ENCODE measurements at places on chromosomes 6 and 20. TPM values are rescaled to one million over a fixed set of nuclear protein-coding genes. Genes with fewer than 3 reads are reported as not detected.

The SASH1 gene
- total RNA-seq: 12.3 TPM

The PRSS35 gene
- 2.7 TPM for total RNA-seq

The SLC22A16 gene
- 0.17 TPM for total RNA-seq

The MUC22 gene
- total RNA-seq: not detected

The LY6G5B gene
- total RNA-seq: 0.84 TPM

The MOXD1 gene
- 13.8 TPM for total RNA-seq

The HDGFL1 gene
- total RNA-seq: not detected

The OPRM1 gene
- total RNA-seq: not detected

The BMP2 gene
- 2.2 TPM for total RNA-seq

The EFCAB8 gene
- total RNA-seq: under 0.01 TPM

The TPD52L1 gene
- total RNA-seq: 4.3 TPM

The CRIP3 gene
- not detected for total RNA-seq

The RIPOR3 gene
- total RNA-seq: 0.30 TPM

The LINC00237 gene
- not detected for total RNA-seq

The LPA gene
- not detected for total RNA-seq

The ID4 gene
- 0.89 TPM for total RNA-seq

The TLDC2 gene
- total RNA-seq: 0.34 TPM

The GPX5 gene
- total RNA-seq: not detected

The RRAGD gene
- total RNA-seq: under 0.01 TPM

The MLN gene
- total RNA-seq: not detected

The TNNC2 gene
- 0.84 TPM for total RNA-seq

The ABCF1 gene
- total RNA-seq: 31.1 TPM

The STMND1 gene
- 0.17 TPM for total RNA-seq

The TTBK1 gene
- not detected for total RNA-seq

The FAM217A gene
- total RNA-seq: not detected

The TRIM10 gene
- total RNA-seq: not detected

The DACT2 gene
- total RNA-seq: not detected

The SLX4IP gene
- total RNA-seq: 3.4 TPM

The PDE7B gene
- 5.6 TPM for total RNA-seq

The SGK2 gene
- not detected for total RNA-seq
